Small intestine (tissue), 16 donors: ENCODE measurements at places on chromosomes 4 and X.

- no peak for DNase-seq
Measured at GRCh38 chr4:38979511-38980230, 52.5 kb downstream of the TMEM156 start.

DNA sequence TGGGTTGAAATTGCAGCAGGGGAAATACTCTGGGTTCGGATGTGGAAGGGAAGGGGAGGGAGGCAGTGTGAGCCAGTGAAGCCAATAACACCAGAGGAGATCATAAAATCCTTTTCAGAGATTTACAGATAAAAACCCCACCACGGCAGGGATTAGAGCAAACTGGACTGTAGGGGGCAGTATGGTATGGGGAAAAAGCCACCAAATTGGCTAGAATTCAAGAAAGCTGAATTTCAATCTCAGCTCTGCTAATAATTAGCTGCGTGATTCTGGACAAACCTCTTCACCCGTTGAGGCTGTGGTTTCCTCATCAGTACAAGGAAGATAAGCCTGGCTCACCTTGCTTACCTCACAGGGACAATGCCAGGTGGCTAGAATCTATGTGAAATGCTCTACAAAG lies 108.1 kb downstream of the ATG4A start:
- DNase-seq: peak; percentile 67

- no peak for DNase-seq
Measured at GRCh38 chr4:36111172-36111571, 133.1 kb downstream of the ARAP2 start.

- DNase-seq: peak; percentile 76
Measured at GRCh38 chr4:90951037-90951436, 823.8 kb downstream of the CCSER1 start.

- no peak for DNase-seq
Measured at GRCh38 chr4:19983072-19983471, 268.6 kb upstream of the SLIT2 start.

DNA sequence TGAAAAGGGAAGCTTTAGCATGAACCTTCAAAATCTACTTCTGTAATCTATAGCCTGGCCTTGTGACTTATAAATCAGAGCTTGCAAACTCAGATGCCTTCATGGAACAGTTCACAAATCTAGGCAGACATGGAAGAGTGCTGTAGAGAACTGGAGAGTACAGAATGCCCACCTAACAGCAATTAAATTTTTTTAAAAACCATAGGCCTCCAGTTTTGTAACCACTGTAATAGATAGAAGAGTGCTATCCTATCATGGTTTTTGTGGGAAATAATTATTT lies 10.4 kb downstream of the MTMR1 start:
- no peak for DNase-seq

DNA sequence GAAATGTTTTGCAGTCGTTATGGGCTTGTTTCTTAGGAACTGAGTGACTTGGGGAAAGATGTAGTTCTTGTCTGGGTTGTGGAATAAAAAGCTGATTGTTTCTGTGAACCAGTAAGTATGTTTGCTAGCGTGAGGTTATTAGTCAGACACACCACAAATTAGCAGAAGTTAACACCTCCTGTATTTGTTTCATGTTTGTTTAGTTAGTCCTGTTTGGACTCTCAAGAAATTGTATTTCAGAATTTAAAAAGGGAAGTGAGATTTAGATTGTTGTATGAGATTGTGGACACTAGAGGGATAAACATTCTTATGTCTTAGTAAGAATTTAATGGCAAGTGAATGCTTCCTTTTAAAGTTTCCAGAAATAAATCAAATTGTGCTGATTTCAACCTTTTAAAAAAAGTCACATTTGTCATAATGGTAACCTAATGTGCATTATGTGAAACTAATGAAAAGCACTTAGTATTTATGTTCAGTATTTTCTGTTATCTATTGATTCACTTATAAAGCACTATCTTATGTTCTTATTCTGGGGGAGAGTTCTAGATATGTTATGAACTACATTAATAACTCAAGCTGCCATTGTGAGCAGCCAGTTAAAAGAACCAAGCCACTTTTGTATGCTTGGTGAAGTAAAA lies 25.6 kb downstream of the ATP10D start:
- DNase-seq: no peak

GRCh38 chr4:76283900-76284299 lies 22.6 kb upstream of the STBD1 start:
- peak; percentile 21 for DNase-seq

- DNase-seq: no peak
Measured at GRCh38 chr4:46520361-46520760, 130.4 kb upstream of the GABRA2 start.

- DNase-seq: no peak
Measured at GRCh38 chr4:2333916-2334644, 72.2 kb upstream of the MXD4 start.

GRCh38 chr4:163495900-163496299 lies 1.4 kb downstream of the TMA16 start:
- peak; percentile 31 for DNase-seq

DNA sequence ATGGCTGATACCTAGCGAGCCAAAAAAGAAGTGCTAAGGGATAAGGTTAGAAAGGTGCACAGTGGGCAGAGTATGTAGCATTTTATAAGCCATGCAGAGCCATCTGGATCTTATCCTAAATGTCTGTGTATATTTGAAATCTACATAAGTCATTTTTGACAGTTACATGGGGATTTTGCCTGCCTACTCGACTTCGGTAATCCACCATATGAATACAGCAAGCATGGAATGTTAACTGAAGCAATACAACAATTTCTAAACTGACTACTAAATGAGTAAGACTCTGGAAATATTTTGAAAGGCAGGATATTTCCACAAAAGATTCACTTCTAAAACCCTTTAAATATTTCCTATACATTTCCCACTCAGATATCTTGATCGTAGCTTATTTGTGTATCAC lies 122.5 kb downstream of the KCNIP4 start:
- DNase-seq: no peak

GRCh38 chr4:185513489-185514181 lies 21.7 kb downstream of the PDLIM3 start:
- peak; percentile 32 for DNase-seq

- DNase-seq: no peak
Measured at GRCh38 chr4:24322995-24323394, 261.4 kb downstream of the DHX15 start.

GRCh38 chrX:46961574-46962283 lies 49.5 kb downstream of the JADE3 start:
- no peak for DNase-seq

GRCh38 chrX:110561034-110561433 lies 202.4 kb downstream of the RTL9 start:
- no peak for DNase-seq

DNA sequence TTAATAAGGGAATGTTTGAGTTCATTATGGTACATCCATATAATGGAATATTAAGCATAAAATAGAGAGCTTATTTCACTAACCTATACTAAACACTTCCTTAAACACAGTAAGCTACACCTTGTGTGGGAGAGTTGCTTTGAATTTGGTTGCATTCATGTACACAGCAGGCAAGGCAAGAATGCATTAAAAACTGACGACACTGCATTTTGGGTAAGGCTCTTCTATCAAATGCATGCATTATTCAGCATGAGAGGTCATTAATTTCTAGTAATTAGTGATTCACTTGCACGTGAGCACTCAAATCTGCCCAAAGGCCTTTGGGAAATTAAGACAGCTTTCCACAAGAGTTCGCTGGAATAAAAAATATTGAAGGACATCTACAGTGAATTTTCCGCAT lies 8.8 kb upstream of the C1GALT1C1 start:
- no peak for DNase-seq

GRCh38 chr4:8846046-8846720 lies 25.5 kb downstream of the HMX1 start:
- no peak for DNase-seq

DNA sequence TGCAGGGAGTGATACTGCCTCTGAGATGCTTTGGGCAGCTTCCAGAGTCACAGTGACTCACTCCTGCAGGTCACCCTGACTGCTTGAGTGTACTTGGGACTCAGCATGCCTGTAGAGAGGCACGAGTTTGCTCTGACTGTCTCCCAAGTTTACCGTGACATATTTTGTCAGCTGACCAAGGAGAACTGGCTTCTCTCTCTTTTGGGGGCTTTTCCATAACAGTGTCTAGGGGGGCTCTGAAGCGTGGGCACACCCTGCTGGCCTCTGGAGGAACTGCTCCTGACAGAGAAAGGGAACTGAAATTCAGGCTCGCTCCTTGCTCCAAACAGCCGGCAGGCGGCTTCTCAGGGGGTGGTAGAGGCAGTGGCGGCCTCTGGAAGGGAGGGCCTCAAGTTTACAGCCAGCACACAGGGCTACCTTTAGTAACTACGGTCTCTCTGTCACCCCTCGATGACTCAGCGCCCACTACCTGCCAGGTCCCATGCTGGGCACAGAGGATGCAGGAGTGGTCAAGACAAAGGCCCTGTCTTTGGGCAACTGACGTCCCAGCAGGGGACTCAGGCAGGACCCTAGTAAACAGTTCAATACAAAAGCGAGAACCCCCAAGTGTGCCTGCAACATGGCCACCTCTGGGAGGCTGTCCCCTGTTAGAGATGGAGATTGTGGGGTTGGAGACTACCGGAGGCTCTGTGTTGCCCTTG lies 17.8 kb downstream of the ZNF185 start:
- peak; percentile 14 for DNase-seq

DNA sequence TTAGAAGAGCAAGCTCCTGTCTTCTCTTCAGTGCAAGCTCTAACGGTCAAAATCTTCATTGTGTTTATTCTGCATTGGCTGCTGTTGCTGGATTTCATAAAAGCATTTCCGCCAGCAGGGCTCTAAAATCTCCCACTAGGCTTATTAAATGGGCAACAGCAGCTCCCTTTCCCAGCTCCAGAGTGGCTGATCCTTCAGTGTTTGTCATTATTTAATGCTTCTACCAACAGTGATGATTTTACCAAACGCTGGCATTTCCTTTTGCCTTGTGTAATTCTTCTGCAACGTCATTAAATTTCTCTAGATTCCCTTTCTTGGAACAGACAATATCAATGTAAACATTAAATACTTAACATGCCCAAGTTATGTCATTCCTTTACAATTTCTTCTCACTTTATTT lies 20.1 kb downstream of the SLC7A11 start:
- no peak for DNase-seq

DNA sequence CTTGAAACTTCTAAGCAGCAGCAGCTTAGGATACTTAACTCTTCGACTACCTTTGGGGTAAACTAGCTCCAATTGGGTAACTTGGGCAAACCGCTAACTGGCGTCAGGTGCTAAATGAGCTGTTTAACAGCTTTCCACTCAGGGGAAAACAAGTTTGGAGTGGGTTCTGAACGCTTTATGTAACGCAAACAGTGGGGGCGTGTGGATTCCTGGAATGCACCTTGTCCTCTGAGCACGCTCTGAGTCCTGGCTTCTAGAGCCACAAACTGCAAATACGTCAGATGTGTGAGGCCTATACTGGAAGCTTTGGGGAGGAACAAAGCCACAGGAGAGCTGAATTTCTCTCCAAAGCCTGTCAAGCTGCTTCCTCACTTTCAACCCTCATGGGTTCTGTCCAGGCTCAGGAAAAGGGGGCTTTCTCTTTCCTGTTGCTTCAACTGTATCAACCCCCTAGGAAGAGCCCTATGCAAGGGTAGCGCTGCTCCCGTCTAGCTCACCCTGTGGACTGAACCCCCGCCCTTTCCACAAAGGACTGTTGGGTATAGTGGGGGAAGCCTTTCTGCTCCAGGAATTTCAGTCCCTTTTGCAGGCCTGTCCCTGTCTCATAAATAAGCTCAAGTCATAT lies 4.5 kb upstream of the WDR1 start:
- peak; percentile 83 for DNase-seq

- no peak for DNase-seq
Measured at GRCh38 chr4:872241-872981, 46.5 kb upstream of the CPLX1 start.

DNA sequence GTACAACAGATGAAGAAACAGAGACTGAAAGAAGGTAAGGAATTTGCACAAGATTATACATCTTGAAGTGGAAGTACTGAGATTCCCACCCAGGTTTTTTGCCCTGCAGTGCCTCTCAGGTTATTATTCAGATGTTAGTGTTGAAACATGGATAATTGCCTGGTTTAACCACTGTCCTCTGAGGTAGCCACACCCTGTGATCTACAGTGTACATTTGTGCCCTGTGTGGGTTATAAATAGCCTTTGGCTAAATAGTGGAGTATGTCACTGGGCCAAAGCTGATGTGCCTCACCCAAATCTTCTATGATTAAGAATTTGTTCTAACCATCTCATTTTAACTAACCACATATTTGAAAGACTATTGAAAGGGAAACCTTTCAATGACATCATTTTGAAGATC lies 5.4 kb upstream of the ASB5 start:
- DNase-seq: no peak

- DNase-seq: no peak
Measured at GRCh38 chr4:177798161-177798560, 355.9 kb upstream of the AGA start.

GRCh38 chr4:177047851-177048174 lies 255.1 kb upstream of the VEGFC start:
- no peak for DNase-seq

GRCh38 chr4:95161781-95162469 lies 386.8 kb downstream of the UNC5C start:
- DNase-seq: no peak

- DNase-seq: no peak
Measured at GRCh38 chrX:67384403-67384802, 159.4 kb upstream of the AR start.

GRCh38 chr4:52126226-52126625 lies 75.1 kb downstream of the SPATA18 start:
- DNase-seq: no peak

DNA sequence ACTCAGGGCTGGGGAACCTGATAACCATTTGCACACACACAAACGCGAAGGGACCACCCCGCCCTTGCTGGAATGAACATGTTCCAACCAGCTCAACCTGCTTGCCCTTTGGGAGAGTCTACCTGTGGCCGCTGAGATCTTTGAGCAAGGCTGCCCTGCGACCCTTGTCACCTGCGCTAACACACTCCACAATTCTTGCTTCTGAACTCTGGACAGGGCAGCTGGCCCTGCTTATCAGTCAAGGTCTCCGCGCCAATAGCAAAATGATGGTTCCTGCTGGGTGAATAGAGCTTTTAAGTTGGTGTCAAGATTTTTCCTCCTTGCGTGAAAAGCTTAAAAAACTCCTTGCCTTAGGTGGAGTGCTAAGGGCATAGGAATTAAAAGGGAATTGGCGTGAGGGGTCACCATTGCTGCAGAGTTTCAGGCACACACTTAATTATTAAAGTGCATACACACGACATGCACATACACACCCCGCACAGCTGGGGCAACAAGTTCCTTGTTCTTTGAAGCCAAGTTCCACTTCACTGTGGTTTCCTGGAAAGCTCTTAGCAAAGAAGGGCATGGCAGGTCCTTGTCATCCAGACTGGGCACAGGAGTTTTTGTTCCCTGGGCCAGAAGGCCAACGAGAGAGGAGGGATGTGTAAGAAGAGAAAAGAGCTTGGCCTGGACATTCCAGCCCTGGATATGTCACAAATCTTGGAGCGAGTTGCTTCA lies 207.7 kb downstream of the STIM2 start:
- no peak for DNase-seq

DNA sequence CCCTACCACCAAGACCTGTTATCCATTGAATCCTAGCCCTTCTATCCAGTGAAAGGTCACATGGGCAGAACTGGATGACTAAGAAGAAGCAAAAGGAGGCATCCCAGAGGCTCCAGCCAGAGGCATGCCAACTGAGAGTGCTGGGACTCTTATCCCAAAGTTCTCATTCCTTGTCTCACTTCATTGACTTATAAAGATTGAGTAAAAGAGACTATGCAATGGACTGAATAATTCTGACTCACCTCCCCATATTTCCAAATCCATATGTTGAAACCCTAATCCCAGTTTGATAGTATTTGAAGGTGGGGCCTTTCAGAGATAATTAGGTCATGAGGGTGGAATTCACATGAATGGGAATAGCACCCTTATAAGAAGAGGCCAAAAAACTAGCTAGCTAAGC lies 131.4 kb downstream of the COL25A1 start:
- no peak for DNase-seq

- peak; percentile 17 for DNase-seq
Measured at GRCh38 chrX:50801135-50801534, 12.9 kb downstream of the SHROOM4 start.
